ENCODE measurements at places on chromosomes 7 and 10.

- DNase-seq: no peak
Measured at GRCh38 chr7:29297194-29297890, 102.8 kb downstream of the CHN2 start.

DNA sequence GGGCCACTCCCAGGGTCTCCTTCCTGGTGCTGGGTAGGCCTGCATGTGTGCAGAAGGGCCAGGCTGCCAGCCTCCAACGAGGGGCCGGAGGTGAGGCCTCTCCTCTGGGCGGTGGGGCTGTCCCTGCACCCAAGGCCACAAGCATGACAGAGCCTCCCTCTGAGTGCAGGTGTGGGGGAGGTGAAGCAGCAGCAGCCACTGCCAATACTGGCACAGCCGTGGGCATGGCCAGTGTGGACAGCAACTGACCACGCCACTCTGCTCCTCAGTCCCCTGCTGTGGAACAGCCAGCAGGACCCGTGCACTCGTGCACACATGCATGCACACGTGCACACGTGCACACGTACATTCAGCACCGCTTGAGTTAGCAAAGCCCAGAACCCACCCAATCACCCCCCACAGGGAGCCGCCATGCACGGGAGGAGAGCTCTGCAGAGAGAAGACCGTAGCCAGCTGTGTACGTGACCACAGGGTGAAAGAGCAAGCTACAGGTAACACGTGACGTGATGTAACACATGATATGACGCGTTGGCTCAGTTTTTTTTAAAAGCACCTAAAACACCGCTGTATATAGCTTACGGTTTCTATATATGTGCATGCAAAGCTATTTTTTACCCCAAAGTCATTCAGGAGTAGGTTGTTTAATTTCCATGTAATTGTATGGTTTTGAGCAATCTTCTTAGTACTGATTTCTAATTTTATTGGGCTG is 23.1 kb downstream of the PAPOLB start:
- DNase-seq: no peak

- peak; percentile 72 for DNase-seq
Measured at GRCh38 chr7:47806701-47807103, 141.6 kb downstream of the PKD1L1 start.

- no peak for DNase-seq
Measured at GRCh38 chr7:4052130-4052529, 630.0 kb upstream of the FOXK1 start.

DNA sequence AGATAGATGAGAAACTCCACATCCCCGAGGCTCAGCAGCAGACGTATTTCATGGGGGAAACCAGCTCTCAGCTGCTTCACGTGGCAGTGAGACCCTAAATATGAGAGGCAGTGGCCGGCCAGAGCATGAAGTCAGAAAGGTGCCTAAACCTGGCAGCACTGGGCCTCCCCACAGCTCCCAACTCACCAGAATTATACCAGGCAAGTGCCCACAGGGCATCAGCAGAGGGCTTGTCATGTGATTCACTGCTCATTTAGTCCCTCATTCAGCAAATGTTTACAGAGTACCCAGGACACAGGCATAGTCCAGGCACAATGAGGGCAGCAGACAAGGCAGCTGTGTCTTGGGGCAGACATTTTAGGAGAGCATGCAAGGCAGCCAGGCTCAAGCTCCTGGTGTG is 212.6 kb downstream of the PTPRN2 start:
- DNase-seq: no peak

GRCh38 chr10:33066558-33067236 is 108.7 kb upstream of the ITGB1 start:
- peak; percentile 87 for DNase-seq

DNA sequence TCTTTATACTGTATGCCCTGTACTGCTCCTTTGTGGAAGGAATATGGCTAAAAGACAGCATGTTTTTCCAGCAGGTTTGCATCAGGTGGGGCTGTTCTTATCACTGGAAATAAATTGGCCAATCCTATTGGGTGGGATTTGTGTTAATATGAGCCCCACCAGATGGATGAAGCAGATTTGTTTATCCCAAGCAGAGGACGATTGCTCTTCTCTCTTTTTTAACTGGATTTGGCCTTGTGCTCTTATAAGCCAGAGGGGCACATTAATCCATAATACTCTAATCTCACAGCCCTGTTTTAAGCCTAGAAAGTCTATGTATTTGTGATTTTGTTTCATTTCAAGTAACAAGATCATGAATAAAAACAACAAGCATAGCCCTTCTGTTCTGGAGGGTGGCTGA is 240.1 kb upstream of the ADARB2 start:
- no peak for DNase-seq

- peak; percentile 74 for DNase-seq
Measured at GRCh38 chr7:24665564-24666294, 91.5 kb downstream of the GSDME start.

DNA sequence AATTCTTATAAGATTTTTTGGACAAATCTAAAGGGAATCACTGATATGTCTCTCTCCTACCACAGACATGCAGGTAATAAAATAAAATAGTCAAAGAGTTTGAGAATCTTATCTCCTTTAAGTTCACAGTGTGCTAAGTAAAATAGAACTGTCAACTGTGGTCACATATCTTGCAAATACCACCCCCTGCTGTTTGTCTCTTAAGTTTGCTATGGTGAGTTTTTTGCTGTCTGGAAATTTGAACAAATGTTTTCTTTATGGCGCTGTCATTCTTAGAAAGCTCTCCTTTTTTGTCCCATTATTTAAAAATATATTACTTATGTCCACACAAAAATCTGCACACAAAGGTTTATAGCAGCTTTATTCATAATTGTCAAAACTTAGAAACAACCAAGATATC is 19.6 kb downstream of the GIMAP5 start:
- DNase-seq: no peak

- no peak for DNase-seq
Measured at GRCh38 chr10:90023950-90024349, 322.6 kb downstream of the KIF20B start.

DNA sequence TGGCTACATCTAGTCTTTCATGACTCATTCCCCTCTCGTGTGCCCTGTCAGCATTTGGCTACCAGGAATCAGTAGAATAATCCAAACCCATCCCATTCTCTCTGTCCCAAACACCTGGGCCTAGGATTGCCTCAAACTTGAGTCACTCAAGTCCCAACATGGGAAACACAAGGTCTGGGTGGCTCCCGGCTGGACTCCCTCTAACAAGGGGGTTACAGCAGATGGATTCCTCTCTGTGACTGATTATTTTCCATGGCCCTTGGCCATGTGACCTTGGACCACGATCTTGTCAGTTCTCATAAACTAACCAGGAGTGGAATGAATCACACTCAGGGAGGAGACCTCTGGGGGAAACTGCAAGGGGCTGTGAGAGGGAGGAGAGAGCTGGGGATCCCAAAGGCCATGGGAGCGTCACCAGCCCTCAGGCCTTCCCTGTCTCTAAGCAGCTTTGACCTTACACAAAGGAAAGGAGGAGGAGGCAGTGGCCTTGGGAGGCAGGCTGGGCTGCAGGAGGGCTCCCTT is 533.1 kb downstream of the KCNMA1 start:
- DNase-seq: peak; percentile 93

DNA sequence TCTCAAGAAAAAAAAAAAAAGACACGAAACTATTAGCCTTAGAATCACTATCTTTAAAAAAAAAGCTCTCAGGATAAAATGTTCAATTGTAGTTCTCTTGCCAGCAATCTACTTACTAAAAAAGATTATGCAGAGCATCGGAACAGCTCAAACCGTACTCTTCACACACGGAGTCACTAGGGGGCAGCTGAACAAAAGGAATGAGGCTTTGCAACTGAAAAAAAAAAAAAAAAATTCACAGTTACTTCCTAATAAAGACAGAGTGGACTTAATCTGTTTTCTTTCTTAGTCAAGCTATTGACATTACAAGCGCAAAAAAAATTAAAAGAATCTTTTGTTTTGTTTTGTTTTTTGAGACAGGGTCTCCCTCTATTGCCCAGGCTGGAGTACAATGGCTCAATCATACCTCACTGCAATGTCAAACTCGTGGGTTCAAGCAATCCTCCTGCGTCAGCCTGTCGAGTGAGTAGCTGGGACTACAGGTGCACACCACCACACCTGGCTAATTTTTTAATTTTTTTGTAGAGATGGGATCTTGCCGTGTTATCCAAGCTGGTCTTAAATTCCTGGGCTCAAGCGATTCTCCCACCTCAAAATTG is 11.5 kb downstream of the PMS2 start:
- DNase-seq: peak; percentile 81

DNA sequence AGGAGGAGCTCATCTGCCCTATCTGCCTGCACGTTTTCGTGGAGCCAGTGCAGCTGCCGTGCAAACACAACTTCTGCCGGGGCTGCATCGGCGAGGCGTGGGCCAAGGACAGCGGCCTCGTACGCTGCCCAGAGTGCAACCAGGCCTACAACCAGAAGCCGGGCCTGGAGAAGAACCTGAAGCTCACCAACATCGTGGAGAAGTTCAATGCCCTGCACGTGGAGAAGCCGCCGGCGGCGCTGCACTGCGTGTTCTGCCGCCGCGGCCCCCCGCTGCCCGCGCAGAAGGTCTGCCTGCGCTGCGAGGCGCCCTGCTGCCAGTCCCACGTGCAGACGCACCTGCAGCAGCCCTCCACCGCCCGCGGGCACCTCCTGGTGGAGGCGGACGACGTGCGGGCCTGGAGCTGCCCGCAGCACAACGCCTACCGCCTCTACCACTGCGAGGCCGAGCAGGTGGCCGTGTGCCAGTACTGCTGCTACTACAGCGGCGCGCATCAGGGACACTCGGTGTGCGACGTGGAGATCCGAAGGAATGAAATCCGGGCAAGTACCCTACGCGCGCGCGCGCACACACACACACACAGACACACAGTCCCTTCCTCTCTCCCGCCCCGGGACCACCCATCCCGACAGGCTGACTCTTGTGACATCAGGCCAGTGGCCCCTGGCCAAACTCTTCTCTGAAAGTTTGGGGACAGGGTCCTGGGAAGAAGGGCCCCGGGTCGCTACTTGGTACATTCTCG is 538 bp downstream of the TRIM8 start:
- peak; percentile 78 for DNase-seq

- no peak for DNase-seq
Measured at GRCh38 chr10:111750165-111750849, 433.3 kb downstream of the GPAM start.
